ENCODE measurements at places on chromosomes 11 and 22.

- no peak for DNase-seq
Measured at GRCh38 chr11:105693075-105693759, 83.3 kb downstream of the GRIA4 start.

- no peak for DNase-seq
Measured at GRCh38 chr11:130115218-130115617, 44.4 kb upstream of the ST14 start.

GRCh38 chr11:132838627-132839026 is 693.7 kb downstream of the OPCML start:
- DNase-seq: no peak

DNA sequence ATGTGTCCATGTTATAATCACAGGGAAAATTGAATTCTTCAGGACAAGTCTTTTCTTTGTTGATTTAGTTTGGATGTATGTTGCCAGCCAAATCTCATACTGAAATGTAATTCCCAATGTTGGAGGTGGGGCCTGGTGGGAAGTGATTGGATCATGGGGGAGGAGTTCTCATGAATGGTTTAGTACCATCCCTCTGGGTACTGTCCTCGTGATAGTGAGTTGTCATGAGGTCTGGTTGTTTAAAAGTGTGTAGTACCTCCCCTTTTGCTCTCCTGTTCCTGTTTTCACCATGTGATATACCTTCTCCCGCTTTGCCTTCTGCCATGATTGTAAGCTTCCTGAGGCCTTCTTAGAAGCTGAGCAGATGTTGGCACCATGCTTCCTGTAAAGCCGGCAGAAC is 100.3 kb downstream of the CCDC81 start:
- no peak for DNase-seq

DNA sequence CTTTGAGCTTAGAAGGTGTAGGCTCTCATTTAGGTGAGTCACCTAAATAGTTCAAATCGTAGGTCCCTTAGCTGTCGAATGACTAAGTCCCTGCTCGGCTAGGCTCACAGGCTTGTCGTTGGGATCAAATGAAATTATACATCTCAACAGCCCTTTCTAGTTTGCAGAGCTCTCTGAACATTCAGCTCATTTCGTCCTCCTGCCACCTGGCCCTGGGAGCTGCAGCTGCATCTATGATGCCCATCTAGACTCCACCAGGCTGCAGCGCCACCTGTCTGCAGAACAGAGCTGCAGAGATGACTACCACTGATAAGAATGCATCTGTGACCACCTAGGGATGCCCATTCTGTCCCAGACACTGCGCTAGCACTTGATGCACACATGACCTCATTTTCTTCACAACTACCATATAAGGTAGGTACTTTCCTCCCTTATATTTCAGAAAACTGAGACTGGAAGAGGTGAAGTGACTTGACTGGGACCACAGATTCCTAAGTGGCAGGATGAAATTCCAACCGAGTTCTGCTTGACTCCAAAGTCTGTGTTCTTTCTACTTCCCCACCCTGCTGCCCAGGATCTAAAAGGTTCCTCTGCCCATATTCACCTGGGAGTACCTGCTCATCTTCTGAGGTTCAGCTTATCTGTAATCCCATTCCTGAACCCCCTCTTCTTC is 141.1 kb upstream of the NARS2 start:
- peak; percentile 59 for DNase-seq

DNA sequence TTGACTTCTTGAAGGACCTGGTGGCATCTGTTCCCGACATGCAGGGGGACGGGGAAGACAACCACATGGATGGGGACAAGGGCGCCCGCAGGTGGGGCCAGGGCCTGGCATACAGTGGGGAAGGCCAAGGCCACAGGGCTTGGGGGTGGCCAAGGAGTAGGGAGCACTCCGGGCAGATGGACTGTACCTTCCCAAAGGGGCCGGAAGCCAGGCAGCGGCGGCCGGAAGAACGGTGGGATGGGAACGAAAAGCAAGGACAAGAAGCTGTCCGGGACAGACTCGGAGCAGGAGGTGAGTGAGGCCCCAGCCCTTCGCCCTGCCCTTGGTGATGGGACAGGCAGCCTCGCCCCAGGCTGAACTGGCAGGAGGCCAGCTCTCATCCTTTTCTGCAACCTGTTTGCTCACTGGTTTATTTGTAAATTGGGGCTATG is 1.2 kb downstream of the DRAP1 start:
- no peak for DNase-seq

- no peak for DNase-seq
Measured at GRCh38 chr22:33715237-33715985, 204.9 kb downstream of the LARGE1 start.

- DNase-seq: no peak
Measured at GRCh38 chr11:76391811-76392475, 10.8 kb downstream of the GVQW3 start.

DNA sequence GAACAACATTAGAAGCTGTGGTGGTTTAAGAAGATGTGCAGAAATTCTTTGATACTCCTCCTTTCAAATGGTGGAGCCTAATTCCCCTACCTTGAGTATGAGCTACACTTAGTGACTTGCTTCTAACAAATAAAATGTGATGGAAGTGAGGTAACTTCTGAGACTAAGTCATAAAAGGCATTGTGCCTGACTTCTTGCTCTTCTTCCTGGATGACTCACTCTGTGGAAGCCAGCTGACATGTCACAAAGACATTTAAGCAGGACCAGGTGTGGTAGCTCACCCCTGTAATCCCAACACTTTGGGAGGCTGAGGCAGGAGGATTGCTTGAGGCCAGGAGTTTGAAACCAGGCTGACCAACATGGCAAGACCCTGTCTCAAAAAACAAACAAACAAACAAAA is 3.9 kb upstream of the PLA2G3 start:
- no peak for DNase-seq

GRCh38 chr11:72613977-72614376 is 60.2 kb downstream of the PDE2A start:
- no peak for DNase-seq

GRCh38 chr11:117273550-117274289 is 17.4 kb upstream of the BACE1-AS start:
- no peak for DNase-seq

DNA sequence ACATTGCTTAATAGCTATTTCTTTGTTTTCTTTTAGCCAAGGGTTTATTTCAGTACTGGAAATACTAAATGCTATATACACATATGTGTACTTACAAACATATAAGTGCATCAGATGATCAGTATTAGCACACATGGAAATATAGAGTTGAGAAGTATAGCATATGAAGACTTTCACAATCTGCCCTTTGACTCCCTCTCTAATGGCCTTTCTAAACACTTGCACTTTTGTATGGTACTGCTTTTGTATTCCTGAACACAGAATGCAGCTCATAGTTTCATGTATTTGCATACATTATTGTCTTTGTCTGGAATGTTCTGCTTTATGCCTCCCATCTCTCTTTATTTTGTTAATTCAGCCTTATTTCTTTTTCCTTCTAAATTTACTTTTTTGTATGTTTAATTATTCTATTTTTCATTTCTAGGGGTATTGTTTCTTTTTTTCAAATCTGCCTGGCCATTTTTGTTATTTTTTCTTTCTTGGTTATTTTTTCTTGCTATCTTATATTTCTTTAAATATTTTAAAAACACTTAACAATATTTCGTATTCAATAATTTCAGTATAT is 28.8 kb downstream of the ACER3 start:
- no peak for DNase-seq

- DNase-seq: no peak
Measured at GRCh38 chr11:26820739-26821138, 98.9 kb upstream of the SLC5A12 start.

DNA sequence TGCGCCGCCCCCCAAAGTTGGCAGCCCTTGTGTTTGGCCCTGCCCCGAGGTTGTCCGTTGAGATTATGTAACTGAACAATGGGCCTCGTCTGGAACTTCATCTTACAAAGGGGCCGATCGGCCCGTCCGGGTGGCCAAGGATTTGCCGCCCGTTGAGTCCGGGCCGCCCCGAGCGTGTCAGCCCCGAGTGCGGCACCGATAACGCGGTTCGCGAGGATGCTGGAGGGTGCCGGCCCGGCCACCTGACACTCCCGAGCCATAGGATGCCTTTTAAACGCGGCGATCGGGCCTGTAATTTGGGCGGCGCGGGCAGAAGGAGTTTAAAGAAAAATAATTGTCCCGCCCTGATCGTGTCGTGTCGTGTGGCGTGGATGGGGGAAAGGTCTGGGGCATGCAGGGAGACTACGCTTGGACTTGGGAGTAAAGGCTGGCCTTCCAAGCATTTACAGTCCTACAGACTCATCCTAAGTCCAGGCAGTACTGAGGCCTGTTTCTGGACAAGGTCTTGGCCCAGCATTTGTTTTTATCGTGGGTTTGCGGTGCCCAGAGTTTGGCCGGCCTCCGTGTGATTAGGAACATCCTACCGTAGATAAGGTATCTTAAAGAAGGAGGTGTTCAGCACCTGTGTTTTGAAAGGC is 1.3 kb downstream of the WEE1 start:
- DNase-seq: no peak

DNA sequence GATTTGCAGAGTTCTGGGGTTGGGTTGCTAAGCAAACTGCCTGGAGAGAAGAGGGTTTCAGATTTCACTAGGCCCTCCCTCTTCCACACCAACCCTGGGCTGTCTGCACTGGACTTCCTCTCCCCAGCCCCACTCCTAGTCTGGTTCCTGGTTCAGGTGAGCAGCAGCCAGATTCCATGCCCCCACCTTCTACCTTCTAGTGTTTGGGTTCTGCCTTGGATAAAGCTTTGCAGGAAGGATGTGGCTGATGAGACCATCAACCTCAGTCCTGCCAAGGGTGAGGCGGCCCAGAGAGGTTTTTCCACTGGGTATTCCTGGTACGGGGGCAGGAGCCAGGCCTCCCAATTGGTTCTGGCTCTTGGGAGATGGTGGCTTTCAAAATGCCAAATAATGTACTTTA is 68.3 kb downstream of the BCR start:
- DNase-seq: no peak

DNA sequence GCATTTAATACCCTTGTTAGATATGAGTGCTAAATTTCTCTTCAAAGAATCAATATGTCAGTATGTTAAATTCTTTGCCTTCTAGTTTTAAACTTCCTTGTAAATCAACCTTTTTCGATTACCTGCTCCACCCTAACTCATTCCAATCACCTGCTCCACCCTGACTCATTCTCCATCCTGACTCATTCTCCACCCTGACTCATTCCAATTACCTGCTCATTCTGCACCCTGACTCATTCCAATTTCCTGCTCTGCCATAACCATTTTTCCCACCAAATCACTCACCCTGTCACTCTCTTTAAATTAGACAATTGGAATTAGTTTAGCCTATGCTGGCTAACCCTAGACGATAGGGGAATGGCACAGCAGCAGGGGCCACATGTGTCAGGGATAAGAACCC is 519.5 kb upstream of the LRRC4C start:
- no peak for DNase-seq

GRCh38 chr11:66707486-66707885 is 21.5 kb downstream of the SPTBN2 start:
- DNase-seq: no peak

- no peak for DNase-seq
Measured at GRCh38 chr11:14373941-14374646, 15.1 kb upstream of the RRAS2 start.

DNA sequence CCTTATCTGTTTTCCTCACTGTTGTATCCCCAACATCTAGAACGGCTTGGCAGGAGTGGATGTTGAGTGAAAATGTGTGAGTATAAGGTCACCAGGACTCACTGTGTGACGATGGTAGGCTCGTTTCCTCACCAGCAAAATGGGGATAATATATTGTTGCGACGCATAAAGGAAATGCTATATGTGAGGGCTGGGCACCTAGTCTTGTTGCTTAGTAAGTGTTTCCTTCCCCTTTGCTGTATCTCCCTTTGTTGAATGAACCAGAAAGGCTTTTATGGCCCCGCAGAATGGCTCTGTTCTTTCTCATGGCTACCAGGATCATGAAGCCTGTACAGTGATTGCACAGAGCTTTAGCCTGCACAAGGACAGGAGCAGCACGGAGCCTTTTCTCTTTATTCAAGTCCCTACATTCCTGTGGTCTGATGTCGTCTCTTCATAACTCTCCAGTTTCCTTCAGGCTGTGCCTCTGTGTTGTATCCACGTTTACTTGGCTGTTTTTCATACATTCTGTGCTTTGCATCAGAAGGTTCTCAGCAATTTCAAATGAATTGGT is 5.4 kb downstream of the TNRC6B start:
- no peak for DNase-seq

GRCh38 chr22:30208631-30209603 is 37.6 kb downstream of the LIF start:
- no peak for DNase-seq

DNA sequence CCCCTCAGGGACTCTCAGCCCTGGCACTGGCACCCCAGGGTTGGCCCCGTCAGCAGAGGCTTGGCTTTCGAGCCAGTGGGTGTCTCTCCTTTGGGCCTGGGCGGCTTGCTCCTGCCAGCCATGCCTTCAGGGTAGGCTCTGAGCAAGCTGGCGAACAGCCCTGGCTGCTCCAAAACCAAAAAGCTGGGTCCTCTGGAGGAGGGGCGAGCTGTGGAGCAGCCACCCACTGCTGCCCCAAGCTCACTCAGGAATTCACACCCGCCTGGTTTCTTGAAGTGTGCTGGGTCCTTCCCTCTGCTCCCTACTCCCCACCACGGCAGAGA is 6.2 kb downstream of the YDJC start:
- no peak for DNase-seq

DNA sequence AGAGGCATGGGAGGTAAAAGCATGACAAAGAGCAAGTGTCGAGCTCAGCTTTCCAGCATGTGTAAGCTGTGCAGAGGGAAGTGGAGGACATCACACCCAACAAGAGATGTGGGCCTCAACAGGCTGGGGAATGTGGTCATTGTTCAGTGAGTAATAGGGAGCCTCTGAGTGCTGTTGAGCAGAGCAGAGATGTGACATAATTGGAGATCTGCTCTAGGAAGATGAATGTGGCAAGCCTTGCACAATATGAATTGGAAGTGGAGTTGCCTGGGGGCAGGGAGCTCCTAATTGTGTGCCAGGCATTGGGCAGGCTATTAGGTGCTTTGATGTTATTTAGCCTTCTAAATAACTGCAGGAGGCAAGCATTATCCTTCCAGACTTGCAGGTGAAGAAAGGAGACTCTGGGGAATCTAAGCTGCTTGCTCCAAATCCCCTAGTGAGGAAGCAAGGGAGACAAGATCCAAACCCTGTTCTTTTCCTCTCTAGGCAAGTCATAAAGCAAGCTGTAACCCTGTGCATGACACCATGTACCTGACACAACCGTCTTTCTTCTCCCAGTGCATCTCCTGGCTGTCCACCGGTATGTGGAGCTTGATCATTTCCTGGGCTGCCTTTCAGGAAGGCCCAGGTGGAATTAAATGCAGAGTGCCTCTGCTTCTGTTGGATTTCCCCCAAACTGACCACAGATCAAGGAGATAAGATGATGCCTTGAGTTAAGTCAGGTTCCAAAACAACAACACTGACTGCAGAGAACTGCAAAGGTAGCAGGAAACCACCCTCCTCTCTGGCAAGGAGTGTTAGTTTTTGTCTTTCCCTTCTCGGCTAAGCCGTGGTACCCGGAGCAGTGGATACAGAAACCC is 221.4 kb downstream of the TENM4 start:
- no peak for DNase-seq
